ENCODE measurements at places on chromosomes 1 and 21.

- DNase-seq: no peak
Observed at GRCh38 chr1:53589043-53589887, 130.1 kb downstream of the DMRTB1 start.

- DNase-seq: peak; percentile 87
Observed at GRCh38 chr1:109959974-109960744, 24.4 kb upstream of the AHCYL1 start.

DNA sequence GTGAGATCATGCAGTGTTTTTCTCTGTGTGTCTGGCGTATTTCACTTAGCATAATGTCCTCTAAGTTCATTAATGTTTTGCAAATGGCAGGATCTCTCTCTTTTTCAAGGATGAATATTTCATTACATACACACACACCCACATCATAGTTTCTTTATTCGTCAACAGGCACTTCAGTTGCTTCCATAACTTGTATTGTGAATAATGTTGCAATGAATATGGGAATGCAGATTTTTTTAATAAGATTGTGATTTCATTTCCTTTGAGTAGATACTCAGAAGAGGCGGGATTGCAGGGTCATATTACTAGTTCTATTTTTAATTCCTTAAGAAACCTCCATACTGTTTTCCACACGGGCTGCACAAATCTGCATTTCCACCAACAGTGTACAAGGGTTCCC lies 134.0 kb downstream of the CLEC20A start:
- peak; percentile 76 for DNase-seq

- DNase-seq: peak; percentile 55
Observed at GRCh38 chr1:116107371-116107770, 3.8 kb upstream of the MAB21L3 start.

DNA sequence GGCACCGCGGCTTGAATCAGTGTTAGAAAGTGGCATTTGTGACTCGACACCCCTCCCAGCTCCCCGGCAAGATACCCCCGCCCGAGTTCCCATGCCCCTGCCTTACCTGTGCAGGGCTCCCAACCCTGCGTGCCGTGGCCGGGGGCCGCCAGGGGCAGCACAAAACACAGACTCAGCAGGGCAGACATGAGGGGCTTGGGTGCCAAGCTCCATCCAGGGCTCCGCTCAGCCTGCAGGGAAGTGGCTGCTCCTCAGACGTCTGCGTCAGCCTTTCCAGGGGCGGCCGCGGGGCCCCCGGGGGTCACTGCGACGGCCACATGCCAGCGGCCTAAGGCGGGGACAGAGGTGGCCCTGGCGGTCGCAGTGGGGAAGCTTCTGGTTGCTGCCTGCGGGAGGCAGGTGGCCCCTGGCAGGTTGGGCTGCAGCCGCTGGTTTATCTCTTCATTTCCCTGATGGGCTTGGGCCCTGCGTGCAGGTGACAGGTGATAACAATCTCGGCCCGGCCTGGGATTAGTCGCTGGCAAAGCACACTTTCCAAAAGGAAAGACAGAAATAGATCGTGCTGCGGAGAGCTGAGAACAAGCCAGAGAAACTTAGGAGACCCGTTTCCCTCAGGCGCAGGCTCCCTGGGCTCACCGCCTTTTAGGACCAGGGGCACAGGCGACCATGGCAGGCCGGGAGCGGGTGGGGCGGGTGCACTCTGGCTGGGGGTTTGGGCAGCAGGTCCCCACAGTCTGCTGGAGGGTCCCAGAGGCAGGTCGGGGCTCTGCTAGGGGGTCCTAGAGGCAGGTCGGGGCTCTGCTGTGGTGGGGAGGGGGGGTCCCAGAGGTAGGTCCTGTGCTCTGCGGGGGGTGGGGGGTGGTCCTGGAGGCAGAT lies at the start of gene TSPEAR:
TSS of gene TSPEAR (minus strand) at position 246 of the 876 bp plus-strand sequence. CDS start at position 188, 58 bp downstream.
- no peak for DNase-seq

DNA sequence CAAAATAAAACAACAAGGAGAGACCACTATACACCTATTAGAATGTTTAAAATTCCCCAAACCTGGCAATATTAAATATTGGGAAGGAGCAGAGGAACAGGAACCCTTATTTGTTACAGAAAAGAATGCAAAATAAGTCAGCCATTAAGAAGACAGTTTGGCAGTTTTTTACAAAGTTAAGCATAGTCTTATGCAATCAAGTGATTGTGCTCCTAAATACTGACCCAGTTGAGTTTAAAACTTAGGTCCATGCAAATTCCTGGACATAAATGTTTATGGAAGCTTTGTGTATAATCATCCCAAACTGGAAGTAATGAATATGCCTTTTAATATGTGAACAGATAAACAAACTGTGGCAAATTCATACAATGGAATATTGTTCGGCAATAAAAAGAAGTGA lies 72.9 kb upstream of the RGS4 start:
- DNase-seq: no peak

DNA sequence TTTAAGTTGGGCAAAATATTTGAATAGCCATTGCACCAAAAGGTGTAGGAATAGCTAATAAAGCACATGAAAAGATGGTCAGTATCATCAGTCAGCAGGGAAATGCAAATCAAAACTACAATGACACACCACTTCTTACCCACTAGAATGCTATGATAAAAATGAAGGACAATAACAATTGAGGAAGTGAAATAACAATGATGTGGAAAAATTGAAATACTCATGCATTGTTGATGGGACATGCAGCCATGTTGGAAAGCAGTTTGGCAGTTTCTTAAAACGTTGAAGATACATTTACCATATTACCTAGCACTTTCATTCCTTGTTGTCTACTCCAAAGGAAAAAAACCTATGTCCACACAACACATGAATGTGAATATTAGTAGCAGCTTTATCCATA lies 28.4 kb downstream of the HSD3B1 start:
- no peak for DNase-seq

DNA sequence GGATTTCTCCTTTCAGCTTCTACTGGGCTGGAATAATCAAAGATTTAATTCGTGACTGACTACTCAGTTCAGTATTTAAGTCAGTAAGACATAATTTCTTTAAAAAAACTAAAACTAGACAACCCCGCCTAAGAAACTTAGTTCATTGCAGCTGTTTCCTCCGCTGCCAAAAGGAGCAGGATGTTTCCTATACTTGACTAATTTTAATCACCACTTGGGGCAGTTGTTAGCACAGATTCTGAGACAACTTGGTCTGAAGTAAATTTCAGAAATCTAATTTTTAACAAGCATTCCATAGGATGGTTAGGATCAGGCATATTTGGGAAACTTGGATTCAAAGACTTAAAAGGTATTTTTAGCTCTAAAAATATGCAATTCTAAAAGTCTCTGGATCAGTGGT lies 34.0 kb downstream of the EPRS1 start:
- peak; percentile 26 for DNase-seq

GRCh38 chr1:194028002-194028401 lies 841.6 kb upstream of the B3GALT2 start:
- DNase-seq: peak; percentile 21
